SK-N-SH (cell line): ENCODE measurements at places on chromosomes 4 and X. TPM values are rescaled to one million over a fixed set of nuclear protein-coding genes. Genes with fewer than 3 reads are reported as not detected.

GRCh38 chr4:141352331-141352730, 131.6 kb downstream of the ZNF330 start:
- DNase-seq, result no peak

- DNase-seq, result no peak
Observed at GRCh38 chr4:1676605-1677525, 7.2 kb downstream of the FAM53A start.

GRCh38 chr4:74038425-74039314, at the start of gene CXCL3:
CXCL3 (minus strand) TSS chr4:74038689; CDS start chr4:74038611, 78 bp downstream.
- peak; percentile 36 for DNase-seq

DNA sequence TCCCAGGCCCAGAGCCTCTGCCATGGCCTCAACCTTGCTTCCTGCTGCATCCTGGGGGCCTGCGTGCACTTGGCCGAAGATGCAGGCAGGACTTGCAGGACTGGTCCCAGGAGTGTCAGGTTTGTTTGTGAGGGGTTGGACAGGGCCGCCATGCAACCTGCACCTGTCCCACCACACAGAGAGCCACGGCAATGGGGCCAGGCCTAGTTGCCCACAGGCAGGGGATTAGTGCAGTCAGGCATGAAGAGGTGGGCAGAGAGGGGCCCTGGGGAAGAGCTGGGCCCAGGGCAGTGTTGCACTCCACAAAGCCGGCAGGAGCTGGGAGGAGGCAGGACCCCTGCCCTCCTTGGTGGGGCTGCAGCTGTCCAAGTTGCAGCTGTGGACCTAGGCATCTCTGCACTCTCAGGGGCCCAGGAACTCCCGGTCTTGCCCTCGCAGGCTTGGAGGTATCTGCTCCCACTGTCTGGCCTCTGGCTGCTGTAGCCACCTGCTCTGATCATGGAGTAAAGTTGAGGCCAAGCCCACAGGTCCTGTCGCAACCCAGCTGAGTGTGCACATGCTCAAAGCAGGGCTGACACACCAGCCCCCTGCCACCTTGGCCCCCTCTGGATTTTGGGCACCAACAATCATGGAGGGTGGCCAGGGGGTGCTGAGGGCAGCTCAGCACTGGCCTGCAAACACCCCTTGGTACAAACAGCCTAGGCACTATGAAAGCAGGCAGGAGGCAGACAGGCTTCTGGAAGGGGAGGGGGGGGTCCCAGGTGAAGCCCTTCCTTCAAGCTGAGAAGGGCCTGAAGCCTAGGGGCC, 190.4 kb upstream of the PCDH10 start:
- no peak for DNase-seq

GRCh38 chrX:150736475-150736874, 43.3 kb downstream of the MTMR1 start:
- DNase-seq, result no peak

DNA sequence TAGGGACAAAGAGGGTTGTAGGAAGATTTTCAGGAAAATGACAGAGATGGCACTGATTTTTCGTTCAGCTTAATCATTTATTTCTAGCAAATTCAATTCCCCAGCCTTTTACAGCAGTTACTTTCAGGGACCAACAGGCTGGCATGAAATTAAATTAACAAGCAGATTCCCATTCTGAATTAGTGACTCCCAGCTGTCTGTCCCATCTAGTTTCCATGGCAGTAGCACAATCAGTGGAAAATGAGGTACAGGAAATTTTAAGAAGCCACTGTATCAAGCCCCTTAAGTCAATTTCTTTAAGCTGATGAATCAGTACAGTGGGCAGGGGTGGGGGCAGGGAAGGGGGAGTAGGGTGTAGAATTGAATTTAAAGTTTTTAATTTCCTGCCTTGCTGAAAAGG, 121.1 kb upstream of the TEX13C start:
- peak; percentile 4 for DNase-seq

DNA sequence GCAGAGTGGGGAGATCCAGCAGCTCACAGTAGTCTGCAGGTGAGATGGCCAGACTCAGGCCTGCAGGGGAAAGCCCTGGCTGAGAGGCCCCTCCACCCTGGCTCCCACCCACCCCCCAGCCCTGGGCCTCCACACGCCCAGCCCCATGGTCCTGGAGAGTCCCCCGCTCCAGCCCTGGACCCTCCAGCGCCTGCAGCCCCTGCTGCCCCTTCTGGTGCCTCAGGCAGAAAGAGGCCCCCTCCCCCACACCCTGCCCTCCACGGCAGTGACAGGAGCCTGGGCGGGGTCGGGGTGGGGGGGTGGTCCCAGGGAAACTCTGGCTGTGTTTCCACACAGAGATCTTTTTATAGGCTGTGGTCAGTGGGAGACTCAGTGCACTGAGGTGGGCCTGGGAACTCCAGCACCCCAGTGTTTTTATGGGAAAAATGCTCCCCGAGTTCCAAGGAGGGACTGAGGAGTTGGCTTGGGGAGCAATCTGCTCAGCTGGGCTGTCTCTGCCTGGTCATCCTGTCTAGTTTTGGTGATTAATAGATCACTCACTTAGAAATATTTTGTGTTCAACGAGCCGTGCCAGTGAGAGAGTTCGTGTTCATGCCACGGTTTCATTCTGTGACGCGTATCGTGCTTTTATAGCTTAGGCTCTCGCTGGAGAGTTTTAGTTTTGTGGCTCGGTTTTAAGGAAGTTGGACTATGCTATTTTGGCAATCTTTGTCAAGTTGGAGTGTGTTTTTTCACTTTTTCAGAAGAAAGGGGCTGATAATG, 53.1 kb upstream of the HGFAC start:
- peak; percentile 39 for DNase-seq

DNA sequence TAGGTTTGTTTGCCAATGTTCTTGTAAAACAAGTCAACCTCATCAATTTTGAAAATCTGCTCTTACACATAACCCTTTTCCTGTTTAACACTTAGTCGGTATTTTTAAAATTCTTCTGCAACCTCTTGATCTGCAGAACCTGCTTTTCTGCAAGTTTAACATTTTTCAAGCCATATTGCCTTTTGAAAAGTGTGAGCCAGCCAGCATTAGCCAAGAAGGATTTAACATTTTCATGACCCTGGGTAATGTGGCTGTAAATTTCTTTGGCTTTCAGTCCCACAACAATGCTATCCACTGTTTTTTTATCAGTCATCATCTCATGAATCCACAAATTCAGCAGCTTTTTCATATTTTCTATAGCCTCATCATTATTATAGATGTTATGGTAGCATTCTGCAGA, 956.5 kb downstream of the FAT4 start:
- no peak for DNase-seq

DNA sequence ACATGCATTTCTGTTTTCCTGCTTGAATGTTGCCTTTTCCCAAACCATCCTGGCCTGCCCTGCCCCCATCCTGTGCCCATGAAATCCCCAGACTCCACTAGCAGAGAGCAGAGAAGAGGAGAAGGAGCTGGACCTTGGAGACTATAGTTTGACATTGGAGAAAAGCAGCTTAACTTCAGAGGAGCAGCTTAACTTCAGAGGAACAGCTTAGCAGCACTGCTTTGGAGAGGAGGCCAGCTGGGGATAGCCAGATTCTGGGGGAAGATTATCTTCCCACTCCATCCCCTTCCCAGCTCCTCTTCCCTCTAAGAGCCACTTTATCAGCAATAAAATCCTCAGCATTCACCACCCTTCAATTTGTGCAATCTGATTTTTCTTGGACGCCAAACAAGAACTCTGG, 443.0 kb downstream of the PCDH10 start:
- DNase-seq, result no peak

- DNase-seq, result no peak
Observed at GRCh38 chr4:60938621-60939020, 261.5 kb upstream of the ADGRL3 start.

GRCh38 chr4:37812713-37813112, 13.8 kb upstream of the PGM2 start:
- no peak for DNase-seq

GRCh38 chrX:21374163-21374993, at the start of gene CNKSR2:
CNKSR2 (plus strand) TSS chrX:21374418; CDS start chrX:21374898, 480 bp downstream.
- peak; percentile 87 for DNase-seq

- DNase-seq, result no peak
Observed at GRCh38 chr4:57445686-57446085, 335.5 kb upstream of the IGFBP7 start.

GRCh38 chrX:19727887-19728648, 159.3 kb downstream of the SH3KBP1 start:
- no peak for DNase-seq

GRCh38 chrX:110512341-110512740, 153.7 kb downstream of the RTL9 start:
- no peak for DNase-seq

DNA sequence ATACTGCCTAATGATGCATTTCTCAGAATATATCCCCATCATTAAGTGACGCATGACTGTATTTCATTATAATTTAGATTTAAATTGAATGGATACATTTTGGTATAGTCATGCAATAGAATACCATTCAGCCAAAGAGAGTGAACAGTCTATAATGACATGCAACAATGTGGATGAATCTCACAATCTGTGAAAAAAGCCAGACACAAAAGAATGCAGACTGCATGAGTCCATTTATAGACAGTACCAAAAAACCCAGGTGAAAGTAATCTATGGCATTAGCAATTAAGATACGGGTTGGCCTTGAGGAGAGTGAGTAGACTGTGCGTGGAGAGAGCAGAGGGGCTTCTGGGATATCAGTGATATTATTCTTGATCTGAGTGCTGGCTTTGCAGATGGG, 239.7 kb upstream of the PGRMC2 start:
- no peak for DNase-seq

- no peak for DNase-seq
Observed at GRCh38 chrX:19776753-19777152, 110.6 kb downstream of the SH3KBP1 start.

- DNase-seq, result no peak
Observed at GRCh38 chr4:4386736-4387392, at the start of gene NSG1. NSG1 (plus strand) TSS chr4:4387102; CDS start chr4:4387630, 528 bp downstream.

GRCh38 chrX:7190157-7190556, 42.2 kb upstream of the PUDP start:
- DNase-seq, result no peak

DNA sequence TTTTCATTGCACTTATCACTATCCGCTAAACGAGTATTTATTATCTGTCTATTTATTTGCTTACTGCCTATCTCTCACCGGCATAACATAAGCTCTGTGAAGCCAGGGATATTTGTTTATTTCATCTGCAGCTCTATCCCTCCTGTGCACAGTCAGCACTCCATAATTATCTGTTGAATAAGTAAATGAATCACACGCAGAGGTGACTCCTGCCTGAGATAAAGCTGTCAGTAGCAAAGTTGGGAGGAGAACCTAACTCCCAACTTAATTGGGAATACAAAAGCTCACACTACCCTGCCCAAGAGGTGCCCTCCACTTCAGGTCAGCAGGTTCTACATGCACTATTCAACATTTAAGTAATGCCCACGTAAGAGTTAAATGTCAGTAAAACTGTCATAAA, 85.7 kb downstream of the CORIN start:
- DNase-seq, result no peak

DNA sequence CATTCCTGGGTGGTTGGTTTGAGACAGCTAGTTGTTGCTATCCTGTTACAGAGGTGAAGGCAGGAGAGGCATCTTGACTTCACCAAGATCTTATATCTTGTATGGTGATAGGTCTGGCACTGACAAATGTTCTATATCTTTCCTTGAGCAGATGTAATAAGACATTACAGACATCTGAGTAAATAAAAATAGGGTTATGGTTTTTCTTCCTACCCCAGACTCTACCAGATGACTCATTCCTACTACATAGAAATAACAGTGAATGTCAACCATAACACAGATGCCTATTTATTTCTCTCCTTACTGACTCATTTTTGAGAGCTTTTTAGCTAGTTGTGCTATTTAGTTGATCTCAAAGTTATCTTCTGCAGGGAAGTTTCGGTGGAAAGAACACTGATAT, 21.9 kb downstream of the HNRNPH2 start:
- no peak for DNase-seq

GRCh38 chrX:47482065-47482511, 934 bp downstream of the ZNF41 start:
- peak; percentile 18 for DNase-seq

GRCh38 chr4:165476214-165477098, 97.6 kb downstream of the CPE start:
- no peak for DNase-seq

- peak; percentile 80 for DNase-seq
Observed at GRCh38 chrX:153875391-153876111, 10.4 kb downstream of the L1CAM start.

- DNase-seq, result no peak
Observed at GRCh38 chr4:150342945-150343344, 239.0 kb upstream of the MAB21L2 start.

GRCh38 chr4:108885211-108885610, 122.4 kb upstream of the ETNPPL start:
- DNase-seq, result no peak

DNA sequence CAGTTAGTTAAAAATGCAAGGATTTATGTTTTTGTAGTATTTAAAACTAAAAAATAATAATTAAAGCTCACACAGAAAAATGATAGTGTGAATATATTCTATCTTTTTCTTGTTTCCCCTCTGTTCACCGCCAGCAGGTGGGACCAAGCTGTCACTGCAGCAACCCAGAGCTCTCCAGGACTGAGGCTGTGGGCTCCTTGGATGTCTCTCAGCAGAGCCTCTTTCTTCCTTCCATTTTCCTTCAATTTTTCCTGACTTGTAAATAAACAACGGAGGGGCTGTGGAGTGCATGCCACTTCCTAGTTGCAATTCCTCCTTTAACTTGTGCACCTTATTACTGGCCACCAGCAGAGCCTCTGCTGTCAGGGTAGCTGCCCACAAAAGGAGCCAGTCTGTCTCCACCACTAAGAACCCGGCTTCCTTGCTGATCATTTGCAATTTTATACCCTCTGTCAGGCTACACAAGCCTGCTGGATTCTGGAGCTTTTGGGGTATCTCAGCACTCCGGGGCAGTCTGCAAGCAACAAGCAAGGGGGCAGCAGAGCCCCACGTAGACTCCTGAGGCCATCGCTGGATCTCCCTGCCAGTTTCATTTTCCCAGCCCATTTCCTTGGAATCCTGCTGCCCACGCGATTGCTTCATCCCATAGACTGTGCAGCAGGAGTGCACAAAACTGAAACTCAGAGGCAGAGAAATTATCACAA, 1467.4 kb downstream of the C4orf33 start:
- DNase-seq, result peak; percentile 34

SUPT20HL1 gene
- not detected in 2 replicates for polyA plus RNA-seq

PRKG2 gene
- not detected in 2 replicates for polyA plus RNA-seq

VSIG1 gene
- not detected in 2 replicates for polyA plus RNA-seq

CENPE gene
- 1.3 and 1.7 TPM in 2 replicates for polyA plus RNA-seq

SERPINA7 gene
- polyA plus RNA-seq, result not detected in 2 replicates

LDB2 gene
- 11.0 and 18.5 TPM in 2 replicates for polyA plus RNA-seq

STBD1 gene
- 1.6 and 1.8 TPM in 2 replicates for polyA plus RNA-seq

ARHGEF38 gene
- polyA plus RNA-seq, result 0.02 TPM in 1 of 2 replicates, not detected in the other

TCEAL5 gene
- 0.43 and 0.45 TPM in 2 replicates for polyA plus RNA-seq

CRLF2 gene
- polyA plus RNA-seq, result not detected in 2 replicates

PI4K2B gene
- polyA plus RNA-seq, result 3.1 and 3.7 TPM in 2 replicates

NLGN3 gene
- 4.4 and 5.3 TPM in 2 replicates for polyA plus RNA-seq

VEGFC gene
- polyA plus RNA-seq, result 81.9 and 84.7 TPM in 2 replicates

OPN1MW2 gene
- not detected in 2 replicates for polyA plus RNA-seq

TMEM184C gene
- 17.5 and 22.8 TPM in 2 replicates for polyA plus RNA-seq

DDX53 gene
- 0.18 and 0.23 TPM in 2 replicates for polyA plus RNA-seq

SYP gene
- 0.76 and 0.93 TPM in 2 replicates for polyA plus RNA-seq

TSPAN5 gene
- polyA plus RNA-seq, result 38.6 and 54.5 TPM in 2 replicates

CLNK gene
- not detected in 2 replicates for polyA plus RNA-seq
